ENCODE measurements at places on chromosomes 12 and 14.
A peak's percentile ranks its signal among the peaks of the same experiment; 100 is the strongest.

- no peak for DNase-seq
Measured at GRCh38 chr14:52244997-52245396, 22.5 kb upstream of the PTGDR start.

DNA sequence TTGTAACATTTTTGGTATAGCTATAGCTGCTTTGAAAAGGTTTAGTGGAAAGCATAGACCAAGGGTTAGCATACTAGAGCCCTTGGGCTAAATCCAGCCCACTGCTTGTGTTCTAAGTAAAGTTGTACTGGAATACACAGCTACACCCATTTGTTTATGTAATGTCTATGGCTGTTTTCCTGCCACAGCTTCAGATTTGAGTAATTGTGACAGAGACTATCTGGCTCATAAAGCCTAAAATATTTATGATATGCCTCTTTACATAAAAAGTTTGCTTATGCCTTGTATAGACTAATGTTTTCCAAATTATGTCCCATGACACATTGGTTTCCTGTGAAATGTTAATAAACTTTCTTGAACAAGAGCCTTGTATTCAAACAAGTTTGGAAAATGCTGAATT lies 234.8 kb upstream of the ATP2B1 start:
- no peak for DNase-seq

DNA sequence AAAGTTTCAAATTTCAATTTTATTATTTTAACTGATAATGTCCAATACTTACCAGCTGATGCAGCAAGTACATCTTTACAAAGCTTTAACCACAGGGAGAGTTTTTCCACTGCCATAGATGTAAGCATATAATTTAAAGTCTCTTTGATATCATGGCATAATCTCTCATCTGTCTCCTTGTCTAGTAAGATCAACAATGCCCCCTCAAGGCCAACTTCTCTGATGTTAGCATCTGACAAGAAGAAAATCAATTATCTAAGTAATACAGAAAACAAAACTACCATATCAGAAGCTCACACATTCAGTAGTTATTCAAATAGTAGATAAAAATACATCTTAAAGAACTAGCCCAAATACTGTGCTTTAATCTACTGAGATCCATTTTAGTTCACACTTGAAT lies 94.2 kb downstream of the HEATR5A start:
- DNase-seq: no peak

- no peak for DNase-seq
Measured at GRCh38 chr14:105069871-105070759, 4.9 kb upstream of the GPR132 start.

- DNase-seq: no peak
Measured at GRCh38 chr12:40215982-40216381, 8.8 kb upstream of the LRRK2 start.

DNA sequence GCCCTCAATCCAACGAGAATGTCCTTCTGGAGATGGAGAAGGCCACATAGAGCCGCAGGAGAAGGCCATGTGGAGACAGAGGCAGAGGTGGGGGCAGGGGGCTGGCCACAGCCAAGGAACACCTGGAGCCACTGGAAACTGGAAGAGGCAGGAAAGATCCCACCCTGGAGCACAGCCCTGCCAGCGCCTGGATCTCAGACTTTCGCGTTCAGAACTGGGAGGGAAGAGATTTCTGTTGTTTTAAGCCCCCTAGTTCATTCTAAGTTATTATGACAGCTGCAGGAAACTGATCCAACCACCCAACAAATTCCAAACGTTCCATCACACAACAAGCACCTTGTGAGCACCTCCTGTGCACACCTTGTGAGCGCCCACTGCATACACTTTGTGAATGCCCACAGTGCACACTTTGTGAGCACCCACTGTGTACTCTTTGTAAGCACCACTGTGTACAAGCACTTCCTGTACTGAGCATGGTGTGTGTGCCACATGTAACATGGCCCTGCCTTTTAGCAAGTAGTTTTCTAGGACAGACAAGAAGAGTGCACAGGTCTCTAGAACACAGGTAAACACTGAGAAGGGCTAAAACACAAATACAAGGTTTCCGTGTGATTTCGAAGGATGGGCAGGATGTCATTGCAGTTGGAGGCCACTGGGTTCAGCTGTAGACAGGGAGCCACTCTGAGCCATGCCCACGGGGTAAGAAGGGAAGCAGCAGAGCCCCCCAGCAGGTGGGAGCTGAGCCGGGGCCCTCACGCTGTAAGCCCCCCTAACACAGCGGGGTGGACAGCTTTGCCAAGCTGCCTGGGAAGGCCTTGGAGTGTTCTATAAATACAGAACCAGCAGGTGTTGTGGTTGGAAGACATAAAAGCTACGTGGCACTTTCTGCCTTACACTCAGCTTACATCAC lies 15.4 kb downstream of the RIMBP2 start:
- no peak for DNase-seq

GRCh38 chr14:70972107-70972976 lies 65.1 kb downstream of the PCNX1 start:
- peak; percentile 75 for DNase-seq

GRCh38 chr12:4908684-4909409 lies 858 bp upstream of the KCNA1 start:
- DNase-seq: no peak

Measured in AG09319 (cell line).